NCI-H1436 (cell line): ENCODE measurements at places on chromosomes 3 and 15.

GRCh38 chr3:10471054-10471688 lies 34.2 kb downstream of the ATP2B2 start:
- no peak for DNase-seq

DNA sequence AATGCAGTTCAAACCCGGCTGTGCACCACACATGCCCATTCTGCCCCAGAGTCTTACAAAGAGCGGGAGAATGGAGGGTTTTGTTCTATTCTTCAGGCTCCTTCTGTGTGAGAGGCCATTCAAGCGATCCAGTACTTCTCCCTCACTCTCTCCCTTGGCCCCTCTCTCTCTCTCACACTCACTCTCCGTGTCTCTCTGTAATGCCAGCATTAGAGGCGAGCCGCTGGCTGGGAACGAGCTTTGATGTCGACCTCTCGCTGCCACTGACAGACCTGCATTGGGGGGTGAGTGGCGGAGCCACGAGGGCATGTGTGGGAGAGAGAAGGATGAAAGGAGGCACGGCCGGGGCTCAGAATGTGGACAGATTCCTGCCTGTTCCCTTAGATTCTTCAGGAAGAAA lies 231.7 kb upstream of the ARRDC4 start:
- DNase-seq: no peak

DNA sequence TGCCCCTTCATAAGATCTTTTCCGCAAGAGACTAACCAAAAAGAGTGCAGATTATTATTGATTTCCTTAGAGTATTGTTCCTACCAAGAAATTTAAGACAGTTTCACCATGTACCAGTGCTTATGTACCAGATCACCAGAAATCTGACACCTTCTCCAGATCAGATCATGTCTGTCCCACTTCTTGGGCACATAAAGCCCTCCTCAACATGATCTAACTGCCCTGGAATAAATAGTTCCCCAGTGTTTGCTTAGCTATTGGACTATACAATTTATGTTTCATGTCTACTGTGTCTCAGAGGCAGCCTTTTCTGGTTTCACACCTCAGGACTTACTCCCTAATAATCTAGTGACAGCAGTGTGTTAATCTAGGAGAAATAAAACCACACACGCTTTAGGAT lies 46.8 kb downstream of the NME9 start:
- DNase-seq: no peak

DNA sequence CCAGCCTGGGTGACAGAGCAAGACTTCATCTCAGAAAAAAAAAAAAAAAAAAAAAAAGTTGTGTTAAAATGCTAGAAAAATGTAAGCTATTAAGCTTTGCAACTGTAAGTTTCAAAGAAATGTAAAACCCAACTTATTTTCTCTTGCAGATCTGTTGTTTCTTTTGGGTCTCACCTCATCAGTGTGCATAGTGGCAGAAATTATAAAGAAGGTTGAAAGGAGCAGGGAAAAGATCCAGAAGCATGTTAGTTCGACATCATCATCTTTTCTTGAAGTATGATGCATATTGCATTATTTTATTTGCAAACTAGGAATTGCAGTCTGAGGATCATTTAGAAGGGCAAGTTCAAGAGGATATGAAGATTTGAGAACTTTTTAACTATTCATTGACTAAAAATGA lies 25.6 kb downstream of the ASTE1 start:
- DNase-seq: no peak

DNA sequence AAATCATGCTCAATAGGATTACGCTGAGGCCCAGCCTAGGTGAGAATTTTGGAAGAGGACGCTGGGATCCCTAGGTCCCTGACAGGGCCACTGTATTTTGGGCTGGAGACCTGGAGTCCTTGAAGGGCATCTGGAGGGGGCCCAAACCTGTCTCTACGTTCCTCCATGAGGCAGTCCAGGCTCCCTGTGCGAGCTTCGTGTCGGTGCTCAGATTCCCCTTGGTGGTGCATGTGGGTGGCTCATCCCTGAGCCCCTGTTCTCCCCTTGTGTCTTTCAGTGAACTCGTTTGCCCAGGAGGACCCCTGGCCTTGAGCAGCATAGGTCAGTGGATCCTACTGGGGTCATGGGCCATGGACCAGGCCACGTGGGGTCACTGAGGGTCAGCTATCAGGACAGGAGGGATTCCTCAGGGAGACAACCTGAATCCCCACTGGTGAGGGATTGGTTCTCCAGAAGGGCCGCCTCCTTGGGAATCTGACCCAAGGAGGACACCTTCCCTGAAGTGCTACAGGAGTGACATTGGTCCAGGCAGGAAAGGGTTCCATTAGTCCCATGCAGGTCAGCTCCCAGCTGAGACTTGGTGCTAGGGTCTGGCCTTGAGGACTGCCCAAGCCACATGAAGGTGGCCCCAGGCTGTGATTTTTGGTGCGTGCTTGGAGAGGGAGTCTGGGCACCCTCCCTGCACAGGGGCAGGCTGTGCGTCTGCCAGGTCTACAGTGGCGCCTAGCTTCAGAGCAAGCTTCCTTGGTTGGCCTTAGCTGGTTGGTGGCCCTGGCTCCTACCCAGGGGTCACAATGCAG lies 229.8 kb downstream of the SNRPN start:
- DNase-seq: no peak

DNA sequence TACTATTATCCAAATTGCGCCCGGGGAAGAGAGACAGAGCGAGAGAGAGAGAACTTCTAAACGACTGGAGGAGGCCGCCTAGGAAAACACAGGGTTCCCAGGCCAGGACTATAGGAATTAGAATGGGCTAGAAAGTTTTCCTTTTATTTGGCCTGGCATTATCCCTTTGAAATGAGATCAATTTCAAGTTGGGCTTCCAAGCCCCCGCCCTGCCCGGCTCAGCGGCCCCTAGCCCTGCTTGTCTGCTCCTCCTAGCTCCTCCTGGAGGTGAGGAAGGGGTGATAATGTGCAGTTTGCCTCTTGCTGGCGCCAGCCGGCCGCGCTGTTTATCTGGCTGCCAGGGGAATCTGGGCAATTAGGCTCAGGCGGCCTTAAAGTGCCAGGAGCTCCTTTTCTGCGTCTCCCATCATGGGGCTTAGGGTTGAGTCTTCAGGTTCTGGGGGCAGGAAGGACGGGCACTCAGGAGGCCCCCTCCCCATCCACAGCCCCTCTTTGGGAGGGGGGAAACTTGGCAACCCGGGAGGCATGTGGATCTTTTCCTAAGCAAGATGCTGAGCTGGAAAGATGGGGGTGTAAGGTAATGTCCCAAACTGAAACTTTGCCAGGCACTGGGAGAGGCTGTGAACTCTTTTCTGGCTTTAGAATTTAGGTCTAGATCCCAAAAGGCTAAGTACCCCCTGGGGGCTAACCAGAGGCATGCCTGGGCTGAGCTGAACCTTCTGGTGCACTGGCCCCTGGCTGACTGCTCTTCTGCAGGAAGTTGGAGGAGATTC lies 5.5 kb downstream of the SMAD6 start:
- DNase-seq: peak; percentile 52

- DNase-seq: no peak
These were observed 29.3 kb upstream of the COL6A5 start for GRCh38 chr3:130316169-130316568.

DNA sequence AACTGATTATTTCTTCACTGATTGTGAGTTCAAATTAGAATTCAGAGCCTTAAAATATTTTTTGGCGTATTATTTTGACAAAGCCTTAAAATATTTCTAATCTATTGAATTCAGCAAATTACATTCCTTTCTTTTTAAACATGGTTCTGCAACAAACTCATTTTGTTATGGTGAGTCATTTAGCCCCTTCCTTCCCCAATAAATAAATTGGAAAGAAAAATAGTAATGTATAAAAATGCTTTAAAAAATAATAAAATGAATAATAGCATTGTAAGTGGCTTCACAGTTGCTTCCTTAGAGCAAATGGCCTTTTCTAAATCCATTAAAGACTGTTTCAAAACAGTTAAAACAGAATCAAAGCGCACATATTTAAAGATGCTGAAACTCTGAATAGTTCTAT lies 12.1 kb downstream of the CSNK1G1 start:
- no peak for DNase-seq
